Activated effector memory CD4-positive, alpha-beta T cell treated with anti-CD3 and anti-CD28 coated beads, Interleukin-2, amount 50 U/mL, for 16 hours (primary cell): ENCODE measurements at places on chromosomes 3 and 15.
A peak's percentile ranks its signal among the peaks of the same experiment; 100 is the strongest.

- DNase-seq: peak; percentile 86
Measured at GRCh38 chr15:76996526-76997401, 1.8 kb downstream of the PSTPIP1 start.

DNA sequence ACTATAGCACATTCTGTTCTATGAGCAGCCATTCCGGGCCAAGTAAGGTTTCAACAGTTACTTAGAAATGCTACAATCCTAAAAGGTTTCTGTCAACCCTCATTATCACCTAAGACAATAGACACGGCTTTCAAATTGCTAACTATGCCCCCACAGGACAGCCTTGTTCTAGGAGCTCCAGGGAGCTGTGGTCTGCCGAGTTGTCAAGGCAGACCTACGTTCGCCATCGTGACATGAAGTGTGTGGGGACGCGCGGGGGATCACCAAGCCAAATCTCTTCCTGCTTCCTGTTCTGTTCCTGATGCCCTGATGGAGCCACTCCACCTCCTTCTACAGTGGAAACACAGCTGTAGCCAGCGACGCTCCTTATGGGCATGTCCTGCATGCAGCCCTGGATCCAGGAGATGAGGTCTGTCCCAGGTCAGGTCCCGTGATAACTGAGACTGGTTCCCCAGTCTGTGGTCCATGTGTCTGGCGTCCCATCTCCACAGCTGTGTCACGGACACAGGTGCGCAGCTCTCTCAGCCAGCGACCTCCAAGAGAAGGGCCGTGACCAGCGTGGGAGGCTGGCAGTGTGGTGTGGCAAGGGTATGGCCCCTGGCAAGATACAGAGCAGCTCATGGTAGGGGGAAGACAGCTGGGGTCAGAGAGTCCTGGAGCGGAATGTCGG is 82.8 kb downstream of the PCSK6 start:
- DNase-seq: no peak

- no peak for DNase-seq
Measured at GRCh38 chr3:23550402-23550801, 255.4 kb upstream of the UBE2E1 start.

DNA sequence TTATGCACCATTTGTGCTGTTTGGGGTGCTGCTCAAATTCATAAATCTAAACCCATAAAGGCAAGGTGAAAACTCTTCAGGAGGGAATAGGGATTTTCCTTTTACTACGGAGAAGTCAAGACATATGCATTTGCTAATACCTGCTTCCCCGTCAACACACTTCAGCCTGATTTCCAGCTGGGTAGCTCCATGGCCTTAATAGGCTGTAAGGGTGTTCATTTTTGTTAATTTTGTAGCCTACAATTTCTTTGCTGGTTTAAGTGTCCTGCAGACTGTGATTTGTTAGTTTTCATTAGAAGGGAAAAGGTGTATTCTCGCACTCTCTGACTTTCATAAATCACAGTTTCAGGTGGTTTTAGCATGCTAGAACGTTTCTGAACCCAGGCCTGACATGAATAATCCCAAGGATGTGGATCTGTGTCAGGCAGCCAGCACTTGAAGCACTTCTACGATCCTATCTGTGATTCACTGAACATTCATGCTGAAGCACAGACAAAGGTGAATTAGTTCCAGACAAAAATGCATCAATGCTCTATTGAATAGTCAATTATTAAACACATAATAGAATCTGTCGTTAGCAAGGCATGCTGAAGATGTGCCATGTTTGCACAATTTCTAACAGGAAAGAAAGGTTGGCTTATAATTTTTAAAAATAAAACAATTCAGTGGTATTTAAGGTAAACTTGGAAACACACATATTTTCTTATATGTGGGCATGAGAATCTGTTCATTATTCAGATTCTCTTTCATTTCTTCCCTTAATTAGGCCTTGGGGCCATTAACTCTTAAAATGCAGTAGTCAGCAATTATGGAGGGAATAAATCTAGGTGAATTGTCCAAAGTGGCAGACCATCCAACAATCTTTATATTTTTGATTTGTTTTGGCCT is 17.9 kb upstream of the NMNAT3 start:
- no peak for DNase-seq

DNA sequence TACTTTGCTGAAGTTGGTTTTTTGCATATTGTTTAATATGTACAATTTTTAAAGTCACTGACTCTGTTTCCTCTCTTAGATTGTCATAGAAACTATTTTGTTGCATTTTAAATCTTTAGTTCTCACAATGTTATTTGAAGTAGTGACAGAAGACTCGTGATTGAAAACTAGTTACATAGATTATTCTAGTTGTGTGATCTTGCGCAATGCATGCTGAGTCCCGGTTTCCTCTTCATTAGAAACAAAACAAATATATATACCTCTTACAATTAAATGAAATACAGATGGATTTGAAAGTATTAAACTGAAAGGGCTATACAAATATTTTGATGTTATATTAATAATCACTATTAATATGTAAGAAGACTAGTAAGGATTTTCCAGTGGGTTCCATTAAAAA is 333.0 kb downstream of the LPP start:
- no peak for DNase-seq

DNA sequence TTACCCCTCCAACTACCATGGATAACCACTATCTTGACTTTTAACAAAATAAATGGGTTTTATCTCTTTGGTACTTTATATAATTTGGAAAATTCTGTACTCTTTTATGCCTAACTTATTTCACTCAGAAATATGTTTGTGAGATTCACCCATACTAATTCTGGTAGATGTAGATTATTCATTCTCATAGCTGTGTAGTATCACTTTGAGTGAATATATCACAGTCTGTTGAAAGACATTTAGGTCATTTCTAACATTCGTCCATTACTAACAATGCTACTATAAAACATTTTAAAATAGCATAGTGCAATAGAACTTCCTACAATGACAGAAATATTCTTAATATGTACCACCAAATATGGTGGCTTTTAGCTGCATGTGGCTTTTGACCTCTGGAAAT is 542.4 kb downstream of the RBMS3 start:
- DNase-seq: no peak

GRCh38 chr3:191873736-191874135 is 412.8 kb downstream of the PYDC2 start:
- DNase-seq: no peak

DNA sequence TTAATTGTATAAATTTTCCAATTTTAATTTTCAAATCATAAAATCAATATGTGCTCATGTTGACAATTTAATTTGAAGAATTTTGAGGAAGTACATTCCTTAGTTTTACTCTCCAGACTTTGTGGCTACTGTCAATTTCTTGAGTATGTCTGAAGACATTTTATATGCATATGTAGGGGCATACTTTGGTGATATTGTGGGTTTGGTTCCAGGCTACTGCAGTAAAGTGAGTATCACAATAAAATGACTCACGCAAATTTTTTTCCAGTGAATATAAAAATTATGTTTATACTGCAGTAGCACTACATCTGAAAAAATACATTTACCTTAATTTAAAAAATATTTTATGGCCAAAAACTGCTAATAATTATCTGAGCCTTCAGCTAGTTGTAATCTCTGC is 123.2 kb upstream of the PLCL2 start:
- no peak for DNase-seq

- no peak for DNase-seq
Measured at GRCh38 chr3:178960181-178960580, 111.4 kb downstream of the ZMAT3 start.

DNA sequence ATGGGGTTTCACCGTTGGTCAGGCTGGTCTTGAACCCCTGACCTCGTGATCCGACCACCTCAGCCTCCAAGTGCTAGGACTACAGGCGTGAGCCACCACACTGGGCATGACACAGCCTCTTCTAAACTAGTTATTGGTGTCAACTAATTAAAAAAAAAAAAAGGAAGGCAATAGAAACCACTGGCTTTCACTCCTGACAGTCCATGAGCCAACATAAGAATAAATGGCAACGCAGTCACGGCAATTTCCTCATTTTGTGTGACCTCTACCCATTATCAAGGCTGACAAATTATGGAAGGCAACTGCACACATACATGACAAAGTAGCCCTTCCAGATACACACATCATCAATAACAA is 5.9 kb downstream of the ARHGEF3 start:
- no peak for DNase-seq

DNA sequence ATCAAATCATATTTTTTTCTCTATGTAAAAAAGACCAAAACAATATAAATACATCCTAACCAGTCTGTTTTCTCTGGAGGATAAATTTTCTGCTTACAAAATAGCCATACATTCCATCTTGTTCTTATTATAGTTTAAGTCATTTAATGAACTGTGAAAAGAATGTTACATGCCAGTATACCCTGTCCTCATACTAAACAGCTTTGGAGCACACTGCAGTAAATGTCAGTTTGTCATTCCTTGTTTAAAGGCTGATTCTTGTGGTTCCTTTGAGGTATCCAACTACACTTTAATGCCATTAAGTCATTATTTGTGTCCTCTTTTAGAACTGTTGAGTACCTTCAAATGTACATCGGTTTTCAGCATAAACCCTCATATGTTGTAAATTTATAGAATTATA is 52.7 kb upstream of the DCBLD2 start:
- no peak for DNase-seq

- DNase-seq: no peak
Measured at GRCh38 chr3:22322861-22323260, 571.9 kb upstream of the ZNF385D start.

GRCh38 chr3:108450444-108450843 is 60.0 kb downstream of the MYH15 start:
- no peak for DNase-seq

- no peak for DNase-seq
Measured at GRCh38 chr3:2948882-2949281, 161.3 kb downstream of the IL5RA start.

GRCh38 chr15:34838282-34838681 is 42.9 kb upstream of the ACTC1 start:
- no peak for DNase-seq

- no peak for DNase-seq
Measured at GRCh38 chr3:69999140-70000027, at the start of gene SAMMSON. Gene SAMMSON (plus strand): TSS chr3:69999733.
